ELF-1 (cell line): ENCODE measurements at places on chromosomes 11 and 22.

- no peak for DNase-seq
Measured at GRCh38 chr11:59183771-59184170, 11.8 kb downstream of the DTX4 start.

DNA sequence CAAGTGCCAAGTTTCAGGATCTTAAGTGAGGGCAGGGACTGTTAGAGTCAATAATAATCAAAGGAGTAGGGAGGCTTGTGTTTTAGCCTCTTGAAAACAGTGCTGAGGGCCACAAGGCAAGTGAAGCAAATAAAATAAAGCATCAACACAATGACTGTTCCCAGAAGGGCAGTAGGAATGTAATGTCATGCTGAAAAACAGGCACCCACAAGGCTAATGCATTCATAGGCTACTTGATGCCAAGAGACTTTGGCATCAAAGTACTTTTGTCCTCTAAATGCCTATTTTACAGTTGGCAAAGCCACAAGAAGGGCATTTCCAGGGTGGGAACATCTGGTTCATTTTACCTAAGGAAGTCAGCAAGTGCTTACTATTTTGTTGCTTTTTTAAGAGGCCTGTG is 22.9 kb downstream of the RAB39A start:
- DNase-seq: no peak

DNA sequence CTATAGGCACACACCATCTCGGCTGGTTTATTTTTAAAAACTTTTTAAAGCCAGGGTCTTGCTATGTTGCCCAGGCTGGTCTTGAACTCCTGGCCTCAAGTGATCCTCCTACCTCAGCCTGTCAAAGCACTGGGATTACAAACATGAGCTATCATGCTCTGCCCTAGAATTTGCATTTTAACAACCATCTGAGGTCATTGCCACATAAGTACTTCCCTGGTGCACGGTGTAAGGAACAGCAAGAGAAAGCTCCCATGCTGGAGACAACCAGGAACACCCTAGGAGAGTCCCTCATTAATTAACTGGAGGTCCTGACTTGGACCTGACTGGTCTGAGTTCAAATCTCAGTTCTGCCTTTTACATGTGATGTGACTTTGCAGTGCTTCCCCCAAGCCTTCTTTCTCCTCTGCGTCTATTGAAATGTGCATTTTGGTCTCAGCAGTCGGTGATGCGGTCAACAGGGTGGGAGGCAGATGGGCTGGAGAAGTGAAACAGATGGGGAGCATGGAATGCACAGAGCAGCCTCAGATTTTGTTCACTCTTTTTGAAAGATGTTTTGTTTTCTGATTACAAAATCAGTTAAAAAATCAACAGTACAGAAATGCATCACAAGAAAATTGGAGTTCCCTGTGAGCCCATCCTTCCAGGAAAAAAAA is 146.5 kb downstream of the MYO18B start:
- DNase-seq: no peak

DNA sequence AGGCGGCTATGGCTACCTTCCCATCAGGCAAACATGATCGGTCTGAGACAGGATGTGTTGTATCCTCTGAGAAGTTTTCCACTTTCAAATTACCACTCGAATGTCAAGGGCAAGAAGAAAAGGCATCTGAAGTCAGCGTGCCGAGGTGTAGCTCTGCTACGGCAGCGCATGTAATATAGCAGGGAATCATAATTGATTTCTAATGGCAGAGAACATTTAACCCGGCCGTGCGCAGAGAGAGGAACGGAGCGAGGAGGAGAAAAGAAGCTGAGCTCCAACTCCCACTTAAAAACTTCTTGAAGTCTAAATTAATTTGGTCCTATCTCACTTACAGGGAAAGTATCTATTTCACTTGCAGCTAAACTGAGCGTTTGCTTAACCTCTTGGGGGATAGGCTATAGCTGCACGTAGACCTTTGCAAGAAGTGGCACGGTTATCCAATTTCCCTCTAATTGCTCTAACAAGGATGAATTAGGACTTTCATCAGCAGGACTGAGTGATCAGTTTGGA is 137.3 kb upstream of the KIRREL3 start:
- no peak for DNase-seq

GRCh38 chr11:126189109-126189929 is 22.1 kb downstream of the RPUSD4 start:
- DNase-seq: no peak

GRCh38 chr11:11992257-11993212 is 15.9 kb downstream of the DKK3 start:
- peak; percentile 84 for DNase-seq

GRCh38 chr11:7449211-7449840 is 36.0 kb upstream of the OLFML1 start:
- DNase-seq: no peak

DNA sequence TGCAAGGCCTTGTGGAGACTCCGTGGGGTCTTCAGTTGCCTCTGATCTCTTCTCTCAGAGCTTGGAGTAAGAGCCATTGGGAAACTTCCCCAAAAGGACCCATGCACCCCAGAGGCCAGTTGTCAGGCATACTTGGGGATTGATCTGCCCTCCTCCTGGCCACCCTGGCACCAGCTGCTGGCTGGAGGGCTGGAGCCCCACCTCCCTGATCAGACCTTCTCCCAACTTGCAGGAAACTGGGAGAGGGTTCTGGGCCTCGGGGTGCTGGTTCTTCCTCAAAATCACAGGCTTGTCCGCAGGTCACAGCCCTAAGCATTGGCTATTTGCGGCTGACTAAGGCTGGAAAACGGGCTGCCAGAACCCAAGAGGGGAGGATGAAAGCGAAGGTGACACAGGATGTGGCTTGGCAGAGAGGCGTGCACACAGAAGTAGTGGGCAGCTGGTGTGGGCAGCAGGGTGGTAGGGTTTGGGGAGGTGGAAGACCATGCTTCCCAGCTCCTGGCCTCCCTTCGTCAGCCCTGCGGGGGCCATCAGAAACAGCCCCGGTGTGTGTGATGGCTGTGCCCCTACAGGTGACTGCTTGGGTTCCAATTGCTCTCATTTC is 1.3 kb upstream of the DGKZ start:
- no peak for DNase-seq
